Smooth muscle cell of the umbilical artery (primary cell): ENCODE measurements at places on chromosomes 3 and 15. TPM values are rescaled to one million over a fixed set of nuclear protein-coding genes. Genes with fewer than 3 reads are reported as not detected.

Gene GP5
- 0.14 and 0.59 TPM in 2 replicates for total RNA-seq

Gene CLDN16
- total RNA-seq, result under 0.01 and 0.23 TPM in 2 replicates

Gene FANCD2OS
- total RNA-seq, result not detected in 2 replicates

Gene LRRC3B
- not detected in 2 replicates for total RNA-seq

Gene SLC22A14
- 0.59 and 1.2 TPM in 2 replicates for total RNA-seq
